Tibial nerve (tissue), 4 donors: ENCODE measurements at places on chromosomes 16 and 17.
A peak's percentile ranks its signal among the peaks of the same experiment; 100 is the strongest.

DNA sequence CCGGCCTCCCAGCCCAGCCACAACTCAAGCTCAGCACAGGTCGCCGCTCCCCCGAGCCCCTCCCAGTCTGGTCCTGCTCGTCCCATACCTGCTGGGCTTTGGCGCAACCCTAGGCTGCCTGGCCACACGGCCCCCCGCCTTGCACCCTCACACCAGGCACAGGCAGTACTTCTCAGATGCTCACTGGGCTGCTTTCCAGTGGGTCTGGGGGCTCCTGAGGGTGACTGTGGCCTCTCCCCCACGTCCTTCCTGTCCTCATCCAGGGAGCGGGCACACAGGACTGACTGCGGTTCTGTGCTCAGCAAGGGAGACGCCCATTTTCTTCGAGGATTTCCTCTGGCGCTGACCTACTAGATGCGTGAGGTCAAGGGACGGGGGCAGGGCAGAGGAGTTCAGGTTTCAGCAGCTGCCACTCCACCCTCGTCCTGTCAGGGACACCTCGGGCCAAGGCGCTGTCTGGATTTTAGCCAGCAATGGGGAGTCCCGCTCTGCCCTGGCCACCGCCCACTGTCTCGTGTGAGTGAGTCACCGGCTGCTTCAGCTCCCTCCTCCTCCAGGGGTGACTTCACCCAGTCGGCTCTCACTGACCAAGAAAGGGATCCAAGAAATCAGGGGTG lies 115.8 kb downstream of the NPIPB11 start:
- peak; percentile 98 for DNase-seq

- no peak for DNase-seq
These were observed 15.7 kb downstream of the RHBDF2 start for GRCh38 chr17:76485569-76485968.

GRCh38 chr17:68821860-68822696 lies 133.1 kb downstream of the ABCA8 start:
- DNase-seq = no peak

GRCh38 chr16:52167328-52167727 lies 379.6 kb downstream of the TOX3 start:
- no peak for DNase-seq

DNA sequence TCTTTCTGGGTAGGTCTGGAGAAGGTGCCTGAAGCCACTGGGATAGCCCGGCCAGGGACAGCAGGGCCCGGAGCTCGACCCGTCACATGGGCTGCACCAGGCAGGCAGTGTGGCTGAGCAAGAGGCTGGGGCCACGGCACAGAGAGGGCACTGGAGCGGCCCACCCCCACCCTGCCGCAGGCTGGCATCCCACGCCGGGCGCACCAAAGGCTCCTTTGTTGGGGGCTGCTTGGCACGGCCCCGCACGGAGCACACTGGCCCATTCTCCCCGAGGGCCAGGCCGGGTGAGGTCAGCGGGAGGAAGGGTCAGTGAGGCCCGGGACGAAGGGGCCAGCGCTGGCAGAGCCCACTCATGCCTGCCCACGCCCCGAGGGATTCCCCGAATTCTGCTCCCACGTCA lies 36.5 kb upstream of the PVALEF start:
- DNase-seq = no peak

- no peak for DNase-seq
These were observed 49.2 kb downstream of the METRNL start for GRCh38 chr17:83128306-83129240.

DNA sequence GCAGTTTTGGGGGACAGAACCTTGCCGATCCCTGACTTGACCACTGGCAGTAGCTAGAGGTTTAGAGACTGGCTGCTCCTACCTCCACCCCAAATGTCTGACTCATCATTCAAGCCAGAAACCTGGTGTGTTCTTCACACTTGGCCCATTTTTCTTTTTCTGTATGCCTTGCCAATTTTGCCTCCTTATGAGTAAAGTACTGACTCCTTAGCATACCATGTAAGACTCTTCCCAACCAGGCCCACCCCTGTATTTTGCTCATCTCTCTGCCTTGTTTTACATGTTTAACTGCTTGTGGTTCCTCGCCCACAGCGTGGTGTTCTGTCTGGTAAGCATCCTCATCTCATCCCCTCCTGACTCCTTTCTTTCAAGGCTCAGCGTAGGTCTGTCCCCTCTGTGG lies 37.9 kb downstream of the NUP88 start:
- DNase-seq = no peak

DNA sequence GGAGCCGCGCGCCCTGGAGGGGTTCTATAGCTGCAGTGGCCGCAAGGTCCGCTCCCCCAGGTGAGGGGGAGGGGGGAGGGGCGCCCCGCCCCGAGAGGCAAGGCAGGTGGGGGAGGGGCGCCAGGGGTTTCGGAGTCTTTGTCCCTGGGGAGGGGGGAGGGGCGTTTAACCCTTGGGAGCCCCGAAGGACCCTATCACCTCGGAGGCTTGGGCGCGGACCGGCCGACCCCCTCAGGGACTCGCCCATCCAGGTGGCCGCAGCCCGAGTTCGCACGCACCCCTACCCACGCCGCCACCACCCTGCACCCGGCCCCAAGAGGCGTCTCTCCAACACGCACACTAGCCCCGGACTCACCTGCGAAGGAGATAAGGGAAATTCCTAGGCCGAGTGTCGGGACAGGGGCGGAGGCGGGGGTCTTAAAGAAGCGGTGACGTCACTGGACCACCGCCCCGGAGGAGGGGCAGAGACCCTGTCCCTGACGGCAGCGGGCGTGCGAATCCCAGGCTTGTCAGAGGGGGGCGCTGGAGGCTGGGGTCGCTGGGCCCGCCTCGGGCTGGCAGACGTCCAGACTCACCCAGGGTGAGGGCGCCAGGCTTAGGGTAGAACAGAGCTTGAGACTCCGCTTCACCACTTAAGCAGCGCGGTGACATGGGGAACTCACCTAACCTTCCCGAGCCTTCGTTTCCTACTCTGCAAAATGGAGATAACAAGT lies at the start of gene CLDN6:
Gene CLDN6 (minus strand): TSS at position 390 of the 713 bp plus-strand sequence. CDS start 2,162 bp downstream, outside the sequence.
- no peak for DNase-seq

- DNase-seq = peak; percentile 91
These were observed 11.5 kb upstream of the PITPNA start for GRCh38 chr17:1573932-1574696.

DNA sequence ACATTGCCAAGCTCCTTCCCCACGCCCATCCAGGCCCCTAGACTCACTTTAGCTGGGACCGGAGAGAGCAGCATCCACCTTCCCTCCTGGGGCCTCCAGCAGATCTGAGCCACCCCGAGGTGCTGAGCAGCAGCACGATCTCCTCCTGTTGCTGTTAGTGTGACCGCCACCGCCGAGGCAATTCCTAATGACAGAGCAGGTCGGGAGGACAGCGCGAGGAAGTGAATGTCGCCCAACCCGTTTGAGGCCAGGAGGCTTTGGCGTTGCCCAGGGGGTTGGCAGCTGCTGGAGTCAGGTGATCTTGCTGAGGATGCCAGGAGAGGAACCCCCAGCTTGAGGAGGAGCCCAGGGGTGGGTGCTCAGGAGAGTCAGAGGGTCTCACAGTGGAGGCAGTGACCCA lies at the start of gene RNF222:
Gene RNF222 (minus strand): TSS at position 192 of the 400 bp plus-strand sequence. CDS start 4,366 bp downstream, outside the sequence.
- no peak for DNase-seq

- DNase-seq = no peak
These were observed 217.3 kb downstream of the RAB11FIP4 start for GRCh38 chr17:31608659-31609254.

DNA sequence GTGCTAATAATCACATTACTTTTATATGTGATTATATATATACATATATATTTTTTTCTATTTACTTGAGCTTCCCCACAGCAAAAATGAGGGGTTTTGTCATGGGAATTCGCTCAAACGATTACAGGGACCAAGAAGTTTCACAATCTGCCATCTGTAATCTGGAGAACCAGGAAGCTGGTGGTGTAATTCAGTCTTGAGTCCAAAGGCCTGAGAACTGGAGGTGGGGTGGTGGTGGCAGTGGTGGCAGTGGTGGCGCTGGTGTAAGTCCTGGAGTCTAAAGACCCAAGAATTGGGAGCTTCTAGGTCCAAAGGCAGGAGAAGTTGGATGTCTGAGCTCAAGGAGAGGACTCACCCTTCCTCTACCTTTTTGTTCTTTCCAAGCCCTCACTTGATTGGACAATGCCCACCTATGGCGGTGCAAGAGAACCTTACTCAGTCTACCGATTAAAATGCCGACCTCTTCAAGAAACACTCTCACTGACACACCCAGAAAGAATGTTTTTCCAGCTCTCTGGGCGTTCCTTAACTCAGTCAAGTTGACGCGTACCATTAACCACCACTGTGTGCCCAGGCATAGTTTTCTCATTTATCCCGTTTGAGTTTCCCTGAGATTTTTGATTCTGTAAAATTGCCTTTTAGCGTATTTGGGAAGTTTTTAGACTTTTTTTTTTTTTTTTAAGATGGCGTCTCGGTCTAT lies 31.9 kb downstream of the POLR2A start:
- no peak for DNase-seq

GRCh38 chr17:38551121-38551520 lies 54.6 kb downstream of the SRCIN1 start:
- no peak for DNase-seq

DNA sequence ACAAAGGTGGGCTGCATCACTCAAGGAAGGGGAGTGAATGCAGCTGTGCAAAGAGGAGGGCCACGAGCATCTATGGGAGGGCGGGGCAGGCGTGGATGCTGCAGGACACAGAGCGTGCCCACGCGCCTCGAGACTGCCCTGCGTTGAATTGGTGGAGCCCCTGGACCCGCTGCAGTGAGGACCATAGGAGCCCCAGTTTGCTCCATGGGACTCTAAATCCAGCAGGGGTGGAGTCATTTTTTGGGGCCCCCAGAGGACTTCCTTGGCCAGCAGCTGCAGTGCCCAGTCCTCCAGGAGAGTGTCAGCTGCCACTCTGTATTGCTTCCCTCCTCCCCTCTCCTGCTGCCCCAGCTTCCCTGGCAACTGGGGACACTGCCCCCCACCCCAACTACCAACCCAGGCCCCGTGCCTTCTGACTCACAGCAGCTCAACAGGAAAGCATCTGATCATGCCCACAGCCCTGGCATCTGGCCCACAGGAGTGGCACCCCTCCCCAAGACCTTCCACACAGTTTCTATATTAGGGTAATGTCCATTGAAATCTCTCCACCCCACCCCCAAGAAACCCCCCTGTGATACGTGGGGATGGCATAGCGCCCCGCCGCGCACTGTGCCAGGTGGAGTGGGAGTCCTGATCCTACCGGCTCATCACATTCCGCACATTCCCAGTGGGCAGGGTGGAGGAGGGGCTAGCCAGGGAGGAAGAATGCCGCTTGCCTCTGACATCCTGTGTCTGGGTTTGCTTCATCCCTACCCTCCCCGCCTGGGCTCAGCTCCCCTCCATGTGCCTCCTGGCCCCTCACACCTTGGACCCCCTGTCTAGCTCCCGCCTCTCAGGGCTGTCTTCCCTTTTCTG lies 27.8 kb upstream of the ITGA3 start:
- DNase-seq = no peak

GRCh38 chr17:37844158-37844976 lies 79.8 kb upstream of the TBC1D3K start:
- no peak for DNase-seq

DNA sequence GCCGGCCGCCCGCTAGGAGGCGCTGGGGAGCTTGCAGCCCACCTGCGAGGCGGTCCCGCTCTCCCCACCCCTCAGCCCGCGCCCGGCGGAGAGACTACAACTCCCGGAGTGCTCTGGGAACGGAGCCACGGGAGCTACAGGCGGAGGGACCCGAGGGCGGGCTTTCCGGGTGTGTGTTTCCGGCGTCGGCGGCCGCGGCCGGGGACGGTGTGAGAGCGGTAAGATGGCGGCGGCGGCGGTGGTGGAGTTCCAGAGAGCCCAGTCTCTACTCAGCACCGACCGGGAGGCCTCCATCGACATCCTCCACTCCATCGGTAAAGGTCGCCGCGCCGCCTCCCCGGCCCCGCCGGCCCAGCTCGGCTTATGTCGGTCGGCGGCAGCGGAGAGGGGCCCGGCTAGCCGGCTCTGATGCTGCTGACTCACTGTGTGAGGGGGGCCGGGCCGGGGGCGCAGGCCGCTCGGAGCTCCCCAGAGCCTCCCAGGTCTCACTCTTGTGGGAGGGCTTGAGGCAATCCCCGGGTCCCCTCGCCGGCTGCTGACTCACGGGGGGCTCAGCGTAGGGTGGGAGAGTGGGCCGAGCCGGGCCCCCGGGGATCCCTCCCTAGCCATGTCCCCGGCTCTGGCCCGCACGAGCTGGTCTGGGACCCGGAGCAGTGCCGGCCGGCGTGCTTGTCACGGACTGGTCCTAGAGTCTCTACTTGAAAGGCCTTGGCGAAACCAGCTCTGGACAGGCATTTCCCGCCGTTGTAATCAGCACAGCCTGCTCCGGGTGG lies at the start of gene PSMD11:
Gene PSMD11 (plus strand): TSS at position 210 of the 773 bp plus-strand sequence. CDS start 14 bp downstream, at position 224.
- peak; percentile 92 for DNase-seq

DNA sequence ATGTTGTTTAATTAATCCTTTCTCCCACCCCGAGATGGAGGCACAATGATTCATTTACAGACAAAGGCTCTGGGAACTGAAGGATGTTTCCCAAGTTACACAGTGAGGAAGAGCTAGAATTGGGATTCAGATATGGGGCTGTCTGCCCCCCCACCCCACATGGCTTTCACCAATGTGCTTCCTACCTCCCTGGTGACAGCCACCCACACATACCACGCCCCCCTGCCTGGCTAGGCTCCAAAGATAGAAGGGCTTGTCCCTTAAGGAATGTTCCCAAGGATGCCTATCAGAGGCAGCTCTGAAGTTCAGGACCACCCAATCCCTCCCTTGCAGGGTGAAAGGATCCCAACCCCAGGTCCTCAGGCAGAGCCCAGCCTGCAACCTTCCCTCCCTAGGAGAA lies 32.9 kb downstream of the CFAP20 start:
- no peak for DNase-seq

DNA sequence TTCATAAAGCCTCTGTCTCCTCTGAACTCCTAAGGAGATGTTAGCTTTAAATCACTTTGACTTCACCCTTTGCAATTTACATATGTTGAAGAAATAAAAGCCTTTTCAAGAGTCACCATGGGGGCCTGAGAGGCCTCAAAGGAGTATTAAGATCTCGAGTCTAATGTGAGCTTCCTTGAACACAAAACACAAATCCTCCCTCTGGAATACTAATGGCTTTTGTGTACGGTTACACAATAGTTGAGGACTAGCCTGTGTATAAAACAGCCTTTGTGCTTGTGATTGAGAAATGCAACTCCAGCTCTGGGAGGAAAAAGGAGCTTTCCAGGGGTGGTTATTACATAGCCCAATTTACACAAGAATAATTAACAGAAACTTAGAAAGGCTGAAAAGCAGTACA lies 1140.2 kb downstream of the CDH11 start:
- no peak for DNase-seq

- no peak for DNase-seq
These were observed at the start of gene ATP2A3 for GRCh38 chr17:3964203-3965117. ATP2A3 (minus strand) TSS chr17:3964437; CDS start chr17:3964291, 146 bp downstream.

- DNase-seq = no peak
These were observed 3.7 kb downstream of the ELOB start for GRCh38 chr16:2773188-2773968.

GRCh38 chr17:13104576-13104975 lies 86.7 kb upstream of the ELAC2 start:
- DNase-seq = no peak

GRCh38 chr16:84787263-84787622 lies 32.5 kb upstream of the CRISPLD2 start:
- no peak for DNase-seq

DNA sequence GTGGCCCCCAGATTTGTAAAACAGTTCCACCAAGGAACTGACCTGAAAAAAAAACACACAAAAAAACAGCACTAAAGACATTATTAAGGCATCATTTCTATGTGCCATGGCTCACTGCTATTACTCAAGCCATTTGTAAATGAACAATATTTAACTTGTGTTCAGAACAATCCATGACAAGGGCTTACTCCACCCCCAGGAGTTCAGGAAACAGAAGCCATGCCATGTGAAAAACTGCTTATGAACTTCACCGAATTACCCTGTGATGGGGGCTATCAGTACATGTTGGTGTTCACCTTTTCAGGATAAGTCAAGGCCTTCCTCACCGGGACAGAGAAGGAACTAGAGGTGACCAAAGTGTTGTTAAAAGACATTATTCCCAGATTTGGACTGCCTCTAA lies 19.2 kb downstream of the ACSM1 start:
- DNase-seq = no peak
